ENCODE measurements at places on chromosomes 13 and 19.

- no peak for DNase-seq
Measured at GRCh38 chr19:40438284-40438683, 5.9 kb downstream of the SERTAD3 start.

GRCh38 chr19:57047743-57048142, 72.0 kb upstream of the USP29 start:
- DNase-seq = no peak

DNA sequence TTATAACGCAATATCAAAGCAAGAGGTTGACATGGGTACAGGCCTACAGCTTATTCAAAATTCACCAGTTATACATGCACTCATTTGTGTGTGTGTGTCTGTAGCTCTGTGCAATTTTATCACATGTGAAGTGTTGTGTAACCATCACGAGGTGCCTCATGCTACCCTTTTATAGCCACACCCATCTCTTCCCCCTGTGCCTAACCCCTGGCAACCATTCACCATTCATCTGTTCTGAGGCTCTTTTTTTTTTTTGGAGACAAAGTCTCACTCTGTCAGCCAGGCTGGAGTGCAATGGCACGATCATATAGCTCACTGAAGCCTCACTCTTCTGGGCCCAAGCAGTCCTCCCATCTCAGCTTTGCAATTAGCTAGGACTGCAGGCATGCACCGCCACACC, 78.4 kb downstream of the DPF1 start:
- DNase-seq = no peak

- DNase-seq = no peak
Measured at GRCh38 chr19:8449830-8450229, 5.1 kb downstream of the HNRNPM start.

DNA sequence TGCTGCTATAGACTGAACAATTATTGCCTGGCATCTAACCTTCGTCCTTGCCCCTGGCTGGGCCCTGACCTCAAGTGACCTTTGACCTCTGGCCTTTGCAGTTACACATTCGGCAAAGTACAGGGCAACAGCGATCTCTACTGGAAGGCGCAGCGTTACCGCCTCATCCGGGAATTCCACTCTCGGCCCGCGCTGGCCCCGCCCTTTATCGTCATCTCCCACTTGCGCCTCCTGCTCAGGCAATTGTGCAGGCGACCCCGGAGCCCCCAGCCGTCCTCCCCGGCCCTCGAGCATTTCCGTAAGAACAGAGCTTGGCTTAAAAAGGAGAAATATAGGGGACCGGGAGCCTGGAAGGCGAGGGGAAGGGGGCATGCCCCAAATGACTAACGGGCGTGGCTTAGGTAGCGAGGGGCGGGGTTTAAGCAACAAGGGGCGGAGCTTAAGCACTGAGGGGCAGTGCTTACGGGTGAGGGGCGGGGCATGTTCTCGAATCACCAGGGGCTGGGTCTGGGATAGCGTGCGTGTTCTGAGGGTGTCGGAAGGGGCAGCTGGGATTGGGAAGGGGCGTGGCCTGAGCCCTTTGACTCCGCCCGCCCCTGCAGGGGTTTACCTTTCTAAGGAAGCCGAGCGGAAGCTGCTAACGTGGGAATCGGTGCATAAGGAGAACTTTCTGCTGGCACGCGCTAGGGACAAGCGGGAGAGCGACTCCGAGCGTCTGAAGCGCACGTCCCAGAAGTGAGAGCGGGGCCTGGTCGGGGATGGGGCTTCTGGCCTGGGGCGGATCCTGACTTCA, 52.7 kb downstream of the TRPM4 start:
- DNase-seq = no peak

- no peak for DNase-seq
Measured at GRCh38 chr13:66219506-66219905, 1010.6 kb downstream of the PCDH9 start.

DNA sequence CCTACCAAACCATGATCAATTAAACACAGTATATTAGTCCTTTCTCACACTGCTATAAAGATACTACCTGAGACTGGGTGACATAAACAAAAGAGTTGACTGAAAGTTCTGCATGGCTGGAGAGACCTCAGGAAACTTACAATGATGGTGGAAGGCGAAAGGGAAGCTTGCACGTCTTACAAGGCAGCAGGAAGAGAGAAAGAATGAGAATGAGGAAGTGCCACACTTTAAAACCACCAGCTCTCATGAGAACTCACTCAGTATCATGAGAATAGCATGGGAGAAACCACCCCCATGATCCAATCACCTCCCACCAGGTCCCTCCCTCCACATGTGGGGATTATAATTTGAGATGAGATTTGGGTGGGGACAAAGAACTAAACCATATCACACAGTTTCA, 324.9 kb upstream of the ZNF507 start:
- no peak for DNase-seq

DNA sequence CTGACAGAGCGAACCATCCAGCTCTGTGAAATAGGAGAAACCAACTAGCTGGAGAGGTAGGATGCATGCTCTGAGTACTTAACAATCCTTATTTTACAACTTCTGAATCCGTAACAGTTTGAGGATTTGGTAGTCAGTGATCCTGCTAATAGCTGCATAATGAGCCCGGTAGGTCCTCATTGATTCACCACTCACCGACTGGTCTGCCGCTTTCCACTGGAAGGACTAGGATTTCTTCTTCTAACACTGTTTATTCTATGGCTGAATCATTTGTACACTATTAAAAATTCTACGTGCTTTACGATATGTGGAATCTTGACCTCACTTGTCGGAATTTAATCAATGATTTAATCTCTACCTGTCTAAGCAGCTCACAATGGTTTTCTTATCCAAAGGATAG, 33.9 kb downstream of the SPATA13 start:
- DNase-seq = no peak

- DNase-seq = no peak
Measured at GRCh38 chr19:29309637-29310036, 96.7 kb upstream of the UQCRFS1 start.

- no peak for DNase-seq
Measured at GRCh38 chr19:11356074-11356397, 804 bp downstream of the PLPPR2 start.

DNA sequence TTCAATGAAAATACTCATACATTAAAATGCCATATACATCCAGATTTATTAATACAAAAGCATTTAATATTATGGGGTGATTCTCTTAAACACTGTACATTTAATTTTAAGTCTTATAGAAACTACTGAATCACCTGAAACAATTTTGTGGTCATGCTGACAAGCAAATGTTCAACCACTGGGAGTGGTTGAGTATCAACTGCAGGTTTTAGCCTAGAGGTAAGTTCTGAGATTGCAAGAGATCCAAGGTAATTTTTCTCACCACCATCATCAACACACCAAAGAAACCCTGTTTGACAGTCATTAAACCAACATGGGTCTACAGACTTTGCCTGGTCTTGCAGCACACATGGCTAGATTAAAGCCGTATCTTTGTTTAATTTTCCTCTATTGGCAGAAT, 196.3 kb downstream of the LHFPL6 start:
- DNase-seq = no peak

Data from D341Med (cell line).